ENCODE measurements at places on chromosomes 1 and 21.

GRCh38 chr1:33338048-33338439 lies 17.1 kb upstream of the A3GALT2 start:
- DNase-seq: no peak

- DNase-seq: no peak
Observed at GRCh38 chr1:194658090-194658439, 1471.7 kb upstream of the B3GALT2 start.

GRCh38 chr1:55311057-55311641 lies 96.0 kb upstream of the USP24 start:
- no peak for DNase-seq

- DNase-seq: no peak
Observed at GRCh38 chr1:229323201-229323600, 19.6 kb downstream of the CCSAP start.

DNA sequence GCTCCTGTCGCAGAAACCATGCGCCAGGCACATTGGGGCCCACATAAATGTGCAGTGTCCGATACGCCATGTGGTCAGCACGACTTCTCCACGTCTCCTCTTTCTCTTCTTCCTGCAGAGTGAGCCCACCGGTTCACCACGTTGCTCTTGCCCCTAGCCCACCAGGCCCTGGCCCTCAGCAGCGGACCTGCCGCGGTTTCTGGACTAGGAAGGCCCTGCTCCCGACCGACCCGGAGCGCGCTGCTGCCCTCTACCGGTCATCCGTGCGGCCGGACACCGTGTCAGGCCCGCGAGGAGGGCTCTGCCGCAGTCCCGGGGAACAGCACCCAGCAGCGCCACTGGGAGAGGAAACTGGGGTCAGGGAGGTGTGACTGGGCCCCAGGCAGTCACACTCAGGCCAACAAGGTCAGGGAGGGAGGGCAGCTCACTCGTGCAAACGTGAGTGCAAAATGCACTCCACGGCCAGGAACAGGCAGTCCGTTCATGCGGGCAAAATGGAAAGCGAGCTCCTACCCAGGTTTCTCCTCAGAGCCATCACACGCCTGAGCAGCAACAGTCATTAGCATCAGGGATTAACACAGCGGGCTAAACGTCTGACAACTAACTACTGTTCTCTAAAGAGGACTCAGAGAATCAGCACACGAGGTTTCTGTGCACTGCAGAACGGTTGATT lies 13.7 kb downstream of the TLR5 start:
- no peak for DNase-seq

- no peak for DNase-seq
Observed at GRCh38 chr1:108813326-108813725, 43.6 kb downstream of the AKNAD1 start.

GRCh38 chr1:223364685-223365382 lies 858 bp upstream of the SUSD4 start:
- peak; percentile 45 for DNase-seq

DNA sequence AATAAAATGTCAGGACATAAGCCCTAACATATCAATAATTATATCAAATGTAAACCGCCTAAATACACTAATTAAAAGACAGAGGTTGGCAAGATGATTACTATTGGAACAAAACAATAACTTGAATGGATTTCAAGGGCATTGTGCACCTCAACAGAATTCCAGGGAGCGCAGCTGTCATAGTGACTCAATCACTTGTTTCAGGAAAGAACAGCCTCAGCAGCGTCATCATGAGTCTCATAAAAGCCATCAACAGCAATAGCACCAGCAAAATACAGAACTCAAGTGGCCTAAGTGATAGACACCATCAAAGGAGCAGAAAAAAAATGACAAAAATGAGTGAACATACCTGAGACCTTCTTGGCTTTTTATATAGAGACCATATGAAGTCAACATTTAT lies 632.7 kb upstream of the NR5A2 start:
- DNase-seq: no peak

DNA sequence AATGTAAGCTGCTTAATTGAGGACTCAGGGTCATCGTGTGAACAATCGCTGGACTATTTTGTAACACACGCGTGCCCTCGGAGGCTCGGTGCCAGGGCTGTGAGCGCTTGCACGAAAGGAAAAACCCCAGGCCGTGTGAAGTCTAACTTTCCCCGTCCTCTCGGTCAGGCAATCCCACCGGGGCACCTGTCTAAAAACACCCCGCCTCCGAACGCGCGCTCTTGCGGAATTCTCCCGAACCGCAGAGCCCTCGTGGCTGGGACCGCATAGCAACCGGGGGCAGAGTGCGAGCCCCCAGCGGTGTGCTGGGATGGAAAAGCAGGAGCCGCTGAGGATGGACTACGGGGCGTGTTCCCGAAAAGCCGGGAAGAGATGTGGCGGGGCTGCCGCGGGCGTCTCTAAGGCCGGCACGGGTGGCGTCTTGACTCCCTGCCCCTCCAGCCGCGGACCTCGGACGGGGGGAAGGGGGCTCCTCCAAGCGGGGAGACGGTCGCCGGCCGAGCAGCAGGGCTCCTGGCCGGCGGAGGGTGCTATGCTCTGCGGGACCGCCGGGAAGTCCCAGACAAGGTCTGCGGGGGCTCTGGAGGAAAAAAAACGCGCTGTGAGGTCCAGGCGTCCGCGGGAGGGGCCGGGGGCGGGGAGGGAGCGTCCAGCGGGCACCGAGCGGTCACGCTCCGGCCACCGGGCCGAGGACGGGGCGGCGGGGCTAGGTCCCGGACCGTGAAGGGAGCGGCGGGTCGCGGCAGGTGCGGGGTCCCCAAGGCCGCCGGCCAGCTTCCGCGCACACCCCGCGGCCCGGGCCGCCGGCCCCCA lies 936 bp downstream of the ZBTB21 start:
- peak; percentile 50 for DNase-seq

DNA sequence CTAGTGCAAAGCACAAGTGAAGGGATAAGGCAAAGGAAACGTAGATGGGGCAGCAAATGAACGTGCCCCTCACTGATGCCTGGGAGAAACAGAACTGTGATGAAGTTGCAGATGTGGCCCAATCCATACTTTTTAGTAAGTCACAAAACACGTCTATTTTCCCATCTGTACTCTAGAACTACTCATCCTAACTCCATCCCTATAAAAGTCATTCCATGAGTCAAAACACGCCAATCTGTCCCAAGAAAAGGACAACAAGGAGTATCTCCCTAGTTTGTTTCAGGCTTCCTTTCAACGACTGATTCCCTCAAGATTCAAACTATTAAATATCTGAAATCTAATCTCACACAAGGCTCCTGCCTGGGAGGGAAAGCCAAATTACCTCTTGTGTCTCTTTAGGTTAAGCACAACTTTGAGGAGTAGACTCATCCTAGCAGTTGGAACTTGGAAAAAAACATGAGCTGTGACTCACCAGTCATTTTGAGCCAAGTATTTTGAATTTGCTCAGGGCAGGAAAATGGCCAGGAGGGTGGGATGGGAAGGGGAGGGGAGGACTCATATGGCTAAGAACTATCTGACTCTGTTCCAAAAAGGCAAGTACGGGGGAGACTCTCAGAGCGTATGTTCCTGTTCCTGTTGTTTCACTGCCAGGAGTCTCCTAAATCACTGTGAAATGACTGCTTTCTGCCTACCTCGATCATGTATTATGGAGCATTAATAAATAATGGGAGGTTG lies 214.5 kb upstream of the CAMK1G start:
- DNase-seq: no peak

DNA sequence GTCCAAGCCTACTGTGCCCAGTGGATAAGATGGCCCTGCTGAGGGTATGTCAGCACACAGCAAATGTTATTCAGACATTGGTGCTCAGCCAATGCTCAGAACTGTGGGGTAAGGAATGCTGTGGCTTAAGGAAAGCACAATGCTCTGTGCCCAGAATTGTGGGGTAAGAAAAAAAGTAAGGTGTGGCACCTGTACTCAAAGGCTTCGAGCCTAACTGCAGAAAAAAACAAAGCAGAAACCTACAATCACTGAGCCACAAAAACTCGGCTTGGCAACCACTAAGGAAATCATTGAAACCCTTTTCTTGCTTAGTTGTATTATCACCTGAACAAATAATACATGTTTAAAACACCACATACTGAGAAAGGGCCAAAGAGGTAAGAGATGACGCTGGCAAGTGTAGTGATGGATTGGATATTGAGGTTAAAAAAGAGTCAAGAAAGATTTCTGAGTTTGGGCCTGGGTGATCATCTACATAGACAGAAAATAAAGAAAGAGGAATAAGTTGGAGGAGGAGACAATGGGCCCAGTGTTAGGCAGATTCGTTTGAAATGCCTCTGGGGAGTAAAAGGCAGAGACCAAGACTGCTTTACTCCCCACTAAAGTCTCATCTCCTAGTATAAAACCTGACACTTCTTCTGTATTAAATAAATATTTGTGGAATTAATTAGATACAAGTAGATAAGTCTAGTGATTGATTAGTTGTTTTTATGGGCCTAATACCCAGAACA lies 25.9 kb upstream of the ATP1A1 start:
- no peak for DNase-seq

- no peak for DNase-seq
Observed at GRCh38 chr1:107135463-107135862, 5.4 kb upstream of the NTNG1 start.

GRCh38 chr1:230869500-230869899 lies 1.2 kb upstream of the C1orf198 start:
- no peak for DNase-seq

GRCh38 chr1:243428617-243429342 lies 172.9 kb downstream of the SDCCAG8 start:
- DNase-seq: no peak

- DNase-seq: no peak
Observed at GRCh38 chr1:230313453-230314141, 112.5 kb downstream of the PGBD5 start.

DNA sequence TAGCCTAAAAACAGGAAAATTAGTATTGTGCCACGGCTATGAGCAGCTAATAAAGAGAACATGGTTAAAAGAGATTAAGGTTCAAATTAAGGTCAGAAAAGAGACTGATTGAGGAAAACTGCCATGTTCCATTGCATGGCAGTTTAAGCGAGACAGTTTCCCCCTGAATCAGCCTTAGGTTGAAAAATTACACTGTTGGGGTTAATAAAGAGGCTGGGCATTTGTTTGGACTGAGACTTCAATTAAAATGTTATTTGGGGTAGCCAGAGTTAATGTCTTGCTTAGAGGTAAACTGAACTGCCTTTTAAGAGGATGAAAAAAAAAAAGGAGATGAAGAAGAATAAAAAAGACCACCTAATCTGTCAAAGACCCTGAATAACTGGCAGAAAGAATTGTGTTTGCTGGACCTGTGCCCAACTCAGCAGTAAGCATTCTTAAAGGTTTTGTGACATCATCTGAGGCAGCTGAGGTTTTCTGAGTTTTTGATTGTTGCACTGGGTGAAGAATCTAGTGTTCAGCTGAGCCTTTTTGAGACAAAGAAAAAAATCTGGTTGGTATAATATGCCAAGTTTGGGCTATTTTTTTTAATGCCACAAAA lies 17.7 kb upstream of the PROX1 start:
- DNase-seq: no peak

DNA sequence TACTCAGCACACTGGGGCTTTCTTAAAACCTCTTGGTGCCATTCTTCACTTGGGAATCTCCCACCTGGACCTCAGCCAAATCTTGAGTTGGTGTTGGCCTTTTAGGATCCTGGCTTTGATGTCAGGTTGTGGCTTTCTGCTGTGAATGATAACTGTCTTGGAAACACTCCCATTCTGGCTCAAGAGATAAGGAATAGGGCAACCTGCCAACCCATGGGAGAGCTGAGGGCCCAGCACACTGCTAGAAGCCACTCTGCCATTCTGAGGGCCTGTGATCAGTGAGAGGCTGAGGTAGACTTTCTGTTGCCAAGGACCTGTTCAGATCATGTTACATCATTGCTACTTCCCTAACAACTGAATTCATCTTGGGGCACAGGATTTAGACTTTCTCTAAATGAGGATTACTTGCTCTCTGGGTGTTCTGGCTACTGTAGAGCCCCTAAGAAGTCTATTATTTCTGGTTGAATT lies 45.8 kb downstream of the TTC39A start:
- peak; percentile 40 for DNase-seq

GRCh38 chr1:113677250-113678158 lies 81.8 kb downstream of the PHTF1 start:
- DNase-seq: peak; percentile 42

DNA sequence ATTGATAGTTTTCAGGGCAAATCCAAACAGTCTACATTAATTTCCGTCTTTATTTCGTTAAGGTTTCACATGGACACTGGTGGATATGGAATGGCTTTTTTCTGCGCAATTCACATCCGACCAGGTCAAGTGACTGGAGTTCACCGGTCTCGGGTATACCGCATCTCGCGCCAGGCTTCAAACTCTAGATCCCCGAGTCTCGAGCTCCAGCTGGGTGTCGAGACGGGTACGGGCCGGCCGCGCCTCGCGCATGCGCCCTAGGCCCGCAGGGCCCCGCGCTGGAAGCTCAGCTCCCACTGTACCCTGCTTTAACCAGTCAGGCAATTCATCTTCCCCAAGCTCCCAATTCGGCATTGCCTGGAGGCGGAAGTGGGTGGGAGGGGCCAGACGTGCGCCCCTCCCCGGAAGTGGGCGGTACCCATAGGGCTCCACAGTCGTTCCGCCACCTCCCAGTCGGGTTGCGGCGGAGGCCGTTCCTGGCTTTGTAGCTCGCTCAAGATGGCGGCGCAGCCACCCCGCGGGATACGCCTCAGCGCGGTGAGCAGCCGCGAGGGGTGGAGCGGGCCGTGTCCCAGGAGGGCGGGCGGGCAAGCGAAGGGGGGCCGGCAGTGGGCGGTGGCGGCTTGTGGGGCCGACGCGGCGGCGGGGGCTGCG lies at the start of gene MORC3:
MORC3 (plus strand) TSS at position 431 of the 654 bp plus-strand sequence; CDS start at position 499, 68 bp downstream.
- DNase-seq: peak; percentile 98

DNA sequence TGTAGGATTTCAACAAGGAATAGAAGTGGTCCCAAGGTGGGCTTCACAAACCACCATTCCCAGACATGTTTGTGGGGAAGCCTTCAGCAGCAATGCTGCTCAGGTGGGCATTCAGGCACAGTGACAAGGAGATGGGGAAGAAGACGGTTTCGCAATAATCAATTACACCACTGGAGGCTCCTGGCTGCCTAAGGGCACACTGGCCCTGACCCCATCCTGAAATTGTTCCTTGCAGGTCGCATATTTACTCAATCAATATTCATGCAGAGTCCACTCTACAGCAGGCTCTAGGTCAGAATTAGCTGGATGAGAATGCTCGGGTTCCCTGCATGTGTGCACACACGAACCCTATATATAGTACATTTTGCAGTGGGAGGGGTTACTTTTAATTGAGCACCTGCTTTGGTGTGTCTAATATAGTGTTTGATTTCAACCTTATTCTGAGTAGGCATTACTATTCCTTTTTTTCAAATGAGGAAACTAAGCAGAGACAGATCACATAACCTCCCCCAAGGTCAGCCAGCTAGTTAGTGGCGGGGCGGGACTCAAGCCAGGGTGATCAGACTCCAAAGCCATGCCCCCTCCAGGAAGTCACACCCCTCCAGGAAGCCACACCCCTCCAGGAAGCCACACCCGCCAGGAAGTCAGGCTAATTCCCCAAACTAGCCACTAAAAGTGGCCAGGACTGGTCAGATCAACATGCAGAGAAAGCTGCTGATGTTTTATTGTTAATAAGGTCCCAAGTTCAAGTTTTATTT lies 106.5 kb downstream of the HLCS start:
- no peak for DNase-seq

DNA sequence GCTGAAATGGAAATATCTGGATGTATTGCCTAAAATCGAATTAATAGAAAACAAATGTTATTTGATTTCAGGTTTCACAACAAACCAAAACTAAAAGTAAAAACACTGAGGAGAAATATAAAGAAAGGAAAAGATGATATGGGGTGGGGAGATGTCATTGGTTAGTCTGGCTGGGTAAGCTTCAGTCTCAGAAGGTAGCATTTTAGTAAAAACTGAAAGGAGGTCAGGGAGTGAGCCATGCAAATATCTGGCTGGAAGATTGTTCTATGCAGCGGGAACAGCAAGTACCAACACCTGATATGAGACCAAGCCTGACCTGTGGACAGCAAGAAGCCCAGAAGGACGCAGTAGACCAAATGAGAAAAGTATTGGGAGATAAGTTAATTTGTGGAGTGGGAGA lies 264.6 kb downstream of the LRRC40 start:
- DNase-seq: no peak

All from COR-L47 (cell line).